Hematopoietic multipotent progenitor cell treated with erythropoietin and hydrocortisone succinate and interleukin-3 and kit ligand, for 15 days (in vitro differentiated cells): ENCODE measurements at places on chromosomes 3 and 15.

- no peak for DNase-seq
These were observed 20.0 kb upstream of the GPD1L start for GRCh38 chr3:32086464-32086863.

DNA sequence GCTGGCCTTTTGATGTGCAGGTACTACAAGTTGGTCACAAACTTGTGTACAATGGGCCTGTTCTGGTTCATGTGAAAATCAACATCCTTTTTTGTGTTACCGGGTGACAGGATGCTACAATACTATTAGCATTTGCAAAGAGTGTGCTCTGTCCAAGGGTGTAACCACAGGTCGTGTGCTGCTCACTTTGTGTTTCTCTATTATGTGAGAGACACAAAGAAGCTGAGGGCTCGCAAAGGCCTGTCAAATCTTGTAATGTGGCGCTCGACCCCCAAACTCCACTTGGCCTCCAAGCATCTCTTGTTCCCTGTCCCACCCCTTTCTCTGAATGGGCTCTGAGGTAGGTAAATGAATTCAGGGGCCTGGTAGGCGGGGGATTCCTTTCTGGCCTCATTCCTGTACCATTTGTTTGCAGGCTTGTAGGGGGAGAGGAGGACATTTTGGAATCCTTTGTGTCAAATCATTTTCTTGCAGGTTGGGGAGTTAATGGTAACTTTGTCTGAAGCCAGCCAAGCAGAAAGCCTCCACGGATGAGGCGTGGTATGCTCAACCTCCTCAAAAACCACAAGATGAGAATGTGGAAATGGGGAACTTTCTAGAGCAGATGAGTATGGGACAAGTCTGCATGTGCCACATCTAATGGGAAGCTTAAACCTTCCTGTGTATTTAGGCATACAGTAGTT is 109.1 kb downstream of the OPA1 start:
- DNase-seq = no peak

DNA sequence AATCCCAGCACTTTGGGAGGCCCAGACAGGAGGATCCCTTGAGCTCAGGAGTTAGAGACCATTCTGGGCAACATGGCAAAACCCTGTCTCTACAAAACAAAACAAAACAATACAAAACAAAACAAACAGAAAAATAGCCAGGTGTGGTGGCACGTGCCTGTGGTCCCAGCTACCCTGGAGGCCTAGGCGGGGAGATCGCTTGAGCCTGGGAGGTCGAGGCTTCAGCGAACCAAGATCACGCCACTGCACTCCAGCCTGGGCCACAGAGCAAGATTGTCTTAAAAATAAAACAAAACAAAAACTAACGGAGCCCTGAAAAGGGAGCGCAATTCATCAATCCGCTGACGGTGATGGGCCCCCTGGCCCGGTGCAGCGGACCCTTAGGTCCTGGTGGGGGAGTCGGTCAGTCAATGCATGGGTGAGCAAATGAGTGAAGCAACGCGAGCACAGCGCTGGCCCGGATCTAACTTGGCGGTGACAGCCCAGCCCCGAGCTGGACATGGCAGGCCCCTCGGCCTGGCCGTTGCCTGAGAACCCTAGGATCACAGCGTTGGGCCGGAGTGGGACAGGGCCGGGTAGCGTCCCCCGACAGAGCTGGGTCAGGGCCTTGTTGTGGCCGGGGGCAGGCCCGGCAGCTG is 52.4 kb upstream of the BLM start:
- no peak for DNase-seq

DNA sequence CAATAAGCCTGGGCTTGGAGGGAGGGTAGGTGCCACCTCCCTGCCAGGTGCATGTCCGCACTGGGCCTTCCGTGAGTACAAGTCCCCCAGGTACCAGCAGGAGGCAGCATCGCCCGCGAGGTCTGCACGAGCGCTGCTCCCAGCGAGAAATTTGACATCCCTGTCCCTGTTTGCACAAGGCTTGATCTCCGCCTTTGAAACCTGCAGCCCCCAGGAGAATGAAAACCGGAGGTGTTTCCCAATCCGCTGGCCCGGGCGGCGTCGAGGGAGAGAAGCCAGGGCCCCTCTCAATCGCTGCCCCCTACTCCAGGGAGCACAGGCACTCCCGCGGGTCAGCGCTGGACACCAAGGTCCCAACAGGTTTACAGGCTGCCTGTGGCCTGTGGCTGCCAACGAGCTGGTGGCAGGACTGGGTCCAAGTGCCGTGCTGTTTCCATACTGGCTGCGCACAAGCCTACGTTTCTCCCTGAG is 961 bp downstream of the HAPLN3 start:
- DNase-seq = no peak
